ENCODE measurements at places on chromosomes 13 and 19. TPM values are rescaled to one million over a fixed set of nuclear protein-coding genes. Genes with fewer than 3 reads are reported as not detected.

- no peak for DNase-seq
Measured at GRCh38 chr13:21328201-21328600, 130.9 kb downstream of the ZDHHC20 start.

- no peak for DNase-seq
Measured at GRCh38 chr13:47397739-47398138, 500.9 kb upstream of the HTR2A start.

GRCh38 chr19:15640904-15641597 lies 354 bp downstream of the CYP4F3 start:
- no peak for DNase-seq

Gene TMEM150B
- polyA plus RNA-seq = 0.30 TPM

Gene CGB3
- not detected for polyA plus RNA-seq

Gene LILRB2
- 0.41 TPM for polyA plus RNA-seq

Gene DNASE2
- 5.9 TPM for polyA plus RNA-seq
